H1 (cell line): ENCODE measurements at places on chromosomes 2 and 18.

DNA sequence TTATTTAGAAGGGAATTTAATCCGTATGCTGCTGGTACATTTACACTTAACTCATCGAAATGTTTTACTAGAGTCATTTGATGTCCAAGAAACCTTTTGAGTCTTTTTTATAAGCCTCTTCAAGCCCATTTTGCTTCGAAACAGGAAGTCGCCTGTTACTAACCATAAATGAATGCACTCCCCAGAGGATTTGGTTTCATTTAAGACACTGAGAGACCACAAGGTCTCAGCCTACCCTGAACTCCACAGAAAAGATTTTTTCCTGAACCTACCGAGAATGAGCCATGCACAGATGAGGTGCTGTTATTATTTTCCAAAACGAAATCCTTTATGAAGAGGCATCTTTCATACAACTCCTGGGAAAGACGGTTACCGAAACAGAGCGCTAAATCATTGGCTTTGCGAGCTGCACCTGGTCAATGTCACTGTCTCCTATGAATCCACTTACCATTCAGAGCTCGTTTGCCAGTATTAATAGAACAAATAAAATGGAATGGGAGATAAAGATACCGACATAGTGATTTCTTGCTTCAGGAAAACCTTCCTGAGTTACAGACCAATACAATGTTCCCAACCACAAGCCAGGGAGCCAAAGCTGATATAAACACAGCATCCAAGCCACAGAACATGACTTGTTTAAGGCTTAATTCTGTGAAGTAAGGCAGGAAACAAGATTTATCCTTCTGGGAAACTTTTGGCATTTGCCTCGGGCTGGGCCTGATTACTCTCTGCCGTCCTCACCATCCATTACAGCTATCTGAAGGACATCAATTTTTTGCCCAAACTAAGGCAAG lies 382.1 kb downstream of the OSR1 start:
- H3K27me3 ChIP-seq, result no peaks in the 10 kb centered on the region
- no peaks in the 10 kb centered on the region for H3K36me3 ChIP-seq
- H3K27ac ChIP-seq, result no peak overlapping the region
- no peak for DNase-seq
- H3K4me1 ChIP-seq, result no peaks in the 10 kb centered on the region

- peaks cover 3% of the 10 kb centered on the region for H3K4me1 ChIP-seq
- no peaks in the 10 kb centered on the region for H3K27me3 ChIP-seq
- H3K4me3 ChIP-seq, result 0 out of 2 replicates have a peak overlapping the region, but pooled peaks have one; percentile 13
- H3K36me3 ChIP-seq, result no peaks in the 10 kb centered on the region
Measured at GRCh38 chr2:184372484-184372883, 225.8 kb upstream of the ZNF804A start.

DNA sequence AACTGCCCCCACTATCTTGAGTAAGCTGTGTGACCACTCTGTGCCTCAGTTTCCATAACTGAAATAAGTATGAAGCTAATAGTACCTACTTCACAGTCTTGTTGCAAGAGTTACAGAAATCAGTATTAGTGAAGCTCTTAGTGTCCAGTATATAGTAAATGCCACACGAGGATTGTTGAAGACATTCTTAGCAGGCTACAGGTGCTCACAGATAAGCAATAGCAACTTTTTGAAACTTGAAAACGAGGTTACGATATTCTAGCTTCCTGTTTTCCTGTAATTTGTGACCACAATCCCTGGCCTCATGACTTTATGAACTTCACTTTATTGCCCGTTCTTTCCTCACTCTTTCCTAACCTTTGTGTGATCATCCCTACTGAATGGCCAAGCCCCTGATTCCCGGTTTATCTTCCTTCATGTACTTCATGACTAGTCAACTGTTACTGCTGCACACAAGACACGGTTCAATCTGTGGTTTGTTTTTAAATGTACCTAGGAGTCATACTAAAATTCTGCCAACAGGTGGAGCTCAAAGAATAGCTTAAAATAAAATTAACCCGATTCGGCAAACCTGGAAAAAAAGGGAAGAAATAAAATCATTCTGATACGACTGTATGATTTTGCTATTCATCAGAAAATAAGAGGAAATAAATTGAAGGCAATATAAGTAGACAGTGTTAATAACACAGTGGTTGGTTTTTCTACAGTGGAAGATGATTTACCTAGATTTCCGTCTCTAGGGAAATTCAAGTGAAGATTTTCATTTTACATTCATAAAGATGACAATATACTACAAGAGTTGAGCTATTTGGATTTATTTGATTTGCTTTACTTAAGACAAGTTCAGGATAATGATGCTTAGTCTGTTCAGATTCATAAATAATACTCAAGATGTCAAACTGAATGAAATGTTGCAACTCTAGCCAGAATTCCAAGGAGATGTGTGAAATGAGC lies 38.1 kb upstream of the STAT1 start:
- H3K4me3 ChIP-seq, result no peak overlapping the region
- H3K4me1 ChIP-seq, result no peaks in the 10 kb centered on the region
- no peaks in the 10 kb centered on the region for H3K36me3 ChIP-seq
- no peaks in the 10 kb centered on the region for H3K27me3 ChIP-seq
- DNase-seq, result no peak

DNA sequence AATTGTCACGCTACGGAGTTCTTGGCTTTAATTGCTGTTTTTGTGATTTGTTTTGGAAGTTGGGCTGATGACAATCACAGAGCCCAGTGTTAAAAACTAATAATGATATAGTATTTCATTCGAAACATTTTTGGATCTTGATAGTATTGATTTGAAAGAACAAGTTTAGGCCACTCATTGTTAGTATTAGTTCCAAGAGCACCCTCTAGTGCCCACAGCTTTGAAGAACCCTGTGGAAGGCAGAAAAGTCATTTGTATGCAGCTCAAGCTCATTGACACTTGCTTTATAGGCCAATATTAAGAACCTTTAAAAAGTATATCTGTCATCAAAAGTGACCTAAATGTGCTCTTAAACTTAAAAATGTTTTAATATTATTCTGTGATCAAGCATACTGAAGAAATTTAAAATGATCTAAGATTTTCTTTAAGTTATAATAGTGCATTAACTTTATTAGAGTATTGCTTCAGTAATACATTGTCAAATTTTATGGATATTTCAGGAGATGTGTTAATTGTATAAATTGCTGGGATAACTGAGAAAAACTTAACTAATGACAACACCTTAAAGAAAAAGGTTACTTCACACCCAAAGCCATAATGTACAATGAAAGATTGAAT lies 191.0 kb downstream of the GRB14 start:
- H3K27ac ChIP-seq, result no peak overlapping the region
- H3K4me1 ChIP-seq, result no peaks in the 10 kb centered on the region
- no peak for DNase-seq
- no peaks in the 10 kb centered on the region for H3K36me3 ChIP-seq
- no peaks in the 10 kb centered on the region for H3K27me3 ChIP-seq

DNA sequence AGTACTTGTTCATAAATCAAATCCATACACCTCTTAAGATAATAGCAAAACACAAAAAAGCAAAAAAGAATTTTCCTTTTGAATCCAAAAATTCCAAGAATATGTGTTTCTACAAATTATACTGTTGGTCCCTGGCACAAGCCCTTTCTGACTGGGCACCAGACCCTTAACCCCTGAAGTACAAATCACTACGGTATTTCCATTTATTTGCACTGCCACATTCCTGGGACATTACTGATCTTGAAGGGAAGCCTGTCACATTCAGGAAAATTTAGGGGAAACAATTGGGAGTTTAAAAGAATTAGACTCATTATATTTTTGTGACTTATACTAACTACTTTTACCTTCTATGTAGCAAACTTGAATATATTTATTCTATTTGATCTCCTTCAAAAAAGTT lies 98.8 kb downstream of the ZNF521 start:
- H3K4me1 ChIP-seq, result peaks cover 7% of the 10 kb centered on the region
- no peaks in the 10 kb centered on the region for H3K36me3 ChIP-seq
- H3K4me3 ChIP-seq, result no peak overlapping the region
- H3K27me3 ChIP-seq, result no peaks in the 10 kb centered on the region

GRCh38 chr2:106963156-106963555 lies 77.2 kb upstream of the ST6GAL2 start:
- H3K4me3 ChIP-seq, result no peak overlapping the region
- H3K27ac ChIP-seq, result no peak overlapping the region
- H3K36me3 ChIP-seq, result no peaks in the 10 kb centered on the region
- DNase-seq, result no peak

DNA sequence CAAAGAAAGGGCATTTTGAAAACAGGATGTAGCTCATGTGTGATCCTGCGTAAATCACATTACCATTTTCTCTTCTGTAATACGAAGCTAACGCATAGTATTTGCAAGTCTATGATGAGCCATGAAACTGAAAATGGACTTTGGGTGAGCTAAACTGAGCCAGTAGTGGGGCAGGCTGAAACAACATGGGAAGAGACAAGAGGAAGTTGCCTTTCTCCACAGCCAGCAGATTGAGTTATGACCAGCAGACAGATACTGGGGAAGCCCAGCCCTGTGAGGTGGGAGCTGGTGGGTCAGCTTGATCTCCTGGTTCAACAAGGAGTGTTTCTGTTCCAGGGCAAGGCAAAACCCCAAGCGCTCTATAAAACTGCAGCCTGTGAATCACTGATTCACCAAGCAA lies 11.8 kb downstream of the CYRIA start:
- 0 out of 2 replicates have a peak, but pooled peaks cover 3% of the 10 kb centered on the region for H3K4me1 ChIP-seq
- no peak for DNase-seq
- no peaks in the 10 kb centered on the region for H3K36me3 ChIP-seq
- no peaks in the 10 kb centered on the region for H3K27me3 ChIP-seq
- no peak overlapping the region for H3K27ac ChIP-seq
- no peak overlapping the region for H3K4me3 ChIP-seq

DNA sequence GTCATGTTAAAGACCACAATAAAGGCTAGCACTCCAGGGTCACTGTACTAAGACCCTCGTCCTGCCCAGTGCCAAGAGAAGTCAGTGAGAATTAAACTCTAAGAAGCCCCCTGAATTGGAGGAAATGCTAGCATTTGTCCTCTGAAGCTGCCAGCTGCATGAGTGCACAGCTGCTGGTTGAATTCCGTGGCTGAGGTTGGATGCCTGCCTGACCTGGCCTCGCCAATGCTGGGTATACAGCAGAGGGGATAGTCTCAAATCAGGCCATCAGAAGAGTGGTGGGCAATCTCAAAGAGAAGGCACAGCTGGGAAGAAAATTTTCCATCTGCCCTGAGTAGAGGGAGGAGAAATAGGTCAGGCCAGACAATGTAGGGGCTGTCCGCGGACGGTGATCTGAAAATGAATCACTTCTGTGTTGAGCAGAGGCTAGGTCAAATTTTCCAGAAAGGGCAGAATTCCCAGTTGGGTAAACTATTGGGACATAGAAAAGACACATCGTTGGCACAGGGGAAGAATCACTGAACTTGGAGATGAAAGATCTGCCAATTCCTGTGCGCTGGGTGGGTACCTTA lies 110.5 kb upstream of the AGAP1 start:
- H3K4me1 ChIP-seq, result peaks cover 9% of the 10 kb centered on the region; the same call in 1 of the 2 replicates
- H3K4me3 ChIP-seq, result no peak overlapping the region
- DNase-seq, result no peak
- H3K36me3 ChIP-seq, result no peaks in the 10 kb centered on the region
- no peaks in the 10 kb centered on the region for H3K27me3 ChIP-seq

DNA sequence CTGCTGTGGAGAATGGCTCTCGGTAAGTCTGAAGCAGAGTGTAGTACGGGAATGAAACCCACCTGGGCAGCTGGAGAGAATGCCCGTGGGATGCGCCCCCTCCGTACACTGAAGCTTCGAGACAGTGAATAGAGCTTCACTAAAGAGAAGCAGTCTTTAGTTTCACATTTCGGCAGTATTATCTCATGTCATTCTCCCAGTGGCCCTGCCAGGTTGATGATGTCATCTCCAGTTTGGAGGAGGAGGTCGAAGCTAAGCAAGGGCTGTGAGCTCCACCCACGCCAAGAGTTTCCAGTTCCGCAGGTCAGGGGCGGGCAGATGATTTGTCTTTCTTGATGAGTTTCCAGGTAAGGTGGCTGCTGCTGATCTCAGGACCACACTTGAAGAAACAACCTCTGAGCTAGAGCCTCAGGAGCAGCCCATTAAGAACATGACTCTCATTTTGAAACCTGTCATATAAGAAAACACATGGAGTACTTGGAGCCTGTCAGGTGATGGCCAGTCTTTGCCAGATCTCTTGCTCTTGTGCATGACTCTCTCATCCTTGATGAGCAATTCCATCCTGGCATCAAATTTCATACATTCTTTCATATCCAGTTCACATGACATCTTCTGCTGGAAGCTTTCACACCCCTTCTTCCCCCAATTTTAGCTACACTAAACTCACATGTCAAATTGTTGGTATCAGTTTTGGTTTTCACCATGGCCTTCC lies 475.0 kb downstream of the RNF144A start:
- DNase-seq, result no peak
- no peaks in the 10 kb centered on the region for H3K27me3 ChIP-seq
- no peaks in the 10 kb centered on the region for H3K4me1 ChIP-seq
- H3K27ac ChIP-seq, result no peak overlapping the region

DNA sequence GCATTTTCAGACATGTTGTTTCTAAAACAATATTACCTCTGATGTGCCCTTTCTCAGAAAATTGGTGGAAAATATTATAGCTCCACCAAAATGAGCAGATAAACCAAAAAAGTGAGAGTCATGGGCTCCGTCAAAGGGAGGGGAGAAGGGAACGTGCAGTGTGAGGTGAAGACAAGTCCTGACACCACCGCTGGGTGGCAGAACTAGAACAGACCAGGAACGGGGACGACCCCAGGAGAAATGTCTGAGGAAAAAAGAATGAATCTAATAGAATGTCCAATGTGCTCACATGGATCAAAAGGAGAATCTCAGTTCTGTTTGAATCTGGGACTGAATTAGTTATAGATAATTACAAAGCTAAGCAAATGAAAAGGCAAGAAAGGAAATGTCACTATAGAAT lies 22.6 kb upstream of the BCL2 start:
- no peak overlapping the region for H3K27ac ChIP-seq
- H3K4me1 ChIP-seq, result peaks cover 7% of the 10 kb centered on the region; the same call in 1 of the 2 replicates
- no peaks in the 10 kb centered on the region for H3K27me3 ChIP-seq
- peak; percentile 53 for DNase-seq

- H3K27me3 ChIP-seq, result no peaks in the 10 kb centered on the region
- no peaks in the 10 kb centered on the region for H3K36me3 ChIP-seq
- H3K27ac ChIP-seq, result no peak overlapping the region
- H3K4me3 ChIP-seq, result no peak overlapping the region
- peaks cover 5% of the 10 kb centered on the region; the same call in 1 of the 2 replicates for H3K4me1 ChIP-seq
- no peak for DNase-seq
Measured at GRCh38 chr2:48711343-48711742, 44.2 kb downstream of the LHCGR start.

- H3K36me3 ChIP-seq, result no peaks in the 10 kb centered on the region
- 0 out of 2 replicates have a peak, but pooled peaks cover 2% of the 10 kb centered on the region for H3K4me1 ChIP-seq
- H3K27ac ChIP-seq, result no peak overlapping the region
- peak; percentile 84 for DNase-seq
- no peak overlapping the region for H3K4me3 ChIP-seq
Measured at GRCh38 chr2:10097352-10098148, 17.3 kb upstream of the CYS1 start.

DNA sequence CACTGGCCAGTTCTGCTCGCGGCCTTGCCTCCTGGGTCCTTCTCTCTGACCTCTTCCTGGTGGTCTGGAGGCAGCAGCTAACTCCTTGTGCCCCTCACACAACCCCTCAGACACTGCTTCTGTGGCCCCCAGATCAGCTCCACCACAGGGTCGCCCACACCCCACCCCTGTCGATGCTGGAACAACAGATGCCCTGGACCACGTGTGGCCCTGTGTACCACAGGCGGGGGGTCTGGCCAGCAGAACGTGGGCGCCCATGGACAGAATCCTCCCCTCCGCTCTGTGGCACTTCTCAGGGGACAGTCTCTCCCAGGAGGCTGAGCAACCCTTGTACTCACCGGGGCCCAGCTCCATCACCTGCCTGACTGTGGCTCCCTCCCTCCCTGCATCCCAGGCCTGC lies 245.6 kb downstream of the NDUFA10 start:
- H3K27ac ChIP-seq, result no peak overlapping the region
- no peaks in the 10 kb centered on the region for H3K27me3 ChIP-seq
- no peaks in the 10 kb centered on the region for H3K36me3 ChIP-seq
- no peak for DNase-seq
- H3K4me1 ChIP-seq, result no peaks in the 10 kb centered on the region
